ENCODE measurements at places on chromosomes 5 and 9. TPM values are rescaled to one million over a fixed set of nuclear protein-coding genes. Genes with fewer than 3 reads are reported as not detected.

DNA sequence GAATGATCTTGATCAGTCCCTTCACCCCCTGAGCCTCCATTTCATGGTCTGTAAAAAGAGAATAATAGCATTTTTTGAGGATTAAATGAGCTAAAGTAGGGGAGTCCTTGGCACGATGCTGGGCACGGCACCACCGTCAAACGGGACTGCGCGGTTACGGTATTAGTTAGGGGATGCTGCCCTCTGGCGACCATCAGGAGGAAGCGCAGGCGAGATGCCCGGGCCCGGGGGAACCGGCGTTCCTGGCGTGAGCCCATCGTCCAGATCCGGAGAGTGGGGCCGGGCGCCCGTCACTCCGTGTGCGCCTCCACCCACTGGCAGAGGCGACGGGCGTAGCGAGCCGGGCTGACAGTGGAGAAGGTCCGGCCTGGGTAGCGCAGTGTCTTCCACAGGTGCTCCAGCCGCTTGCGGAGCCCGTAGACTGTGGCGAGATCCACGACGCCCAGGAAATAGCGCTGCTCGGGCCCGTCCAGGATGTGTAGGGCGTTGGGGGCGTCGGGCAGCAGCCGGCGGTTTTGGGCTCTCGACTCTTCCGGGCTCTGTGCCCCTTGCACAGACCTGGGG lies 4.8 kb upstream of the ST6GALNAC4 start:
- peak; percentile 84 for DNase-seq

GRCh38 chr5:82674671-82675070 lies 396.5 kb upstream of the RPS23 start:
- no peak for DNase-seq

DNA sequence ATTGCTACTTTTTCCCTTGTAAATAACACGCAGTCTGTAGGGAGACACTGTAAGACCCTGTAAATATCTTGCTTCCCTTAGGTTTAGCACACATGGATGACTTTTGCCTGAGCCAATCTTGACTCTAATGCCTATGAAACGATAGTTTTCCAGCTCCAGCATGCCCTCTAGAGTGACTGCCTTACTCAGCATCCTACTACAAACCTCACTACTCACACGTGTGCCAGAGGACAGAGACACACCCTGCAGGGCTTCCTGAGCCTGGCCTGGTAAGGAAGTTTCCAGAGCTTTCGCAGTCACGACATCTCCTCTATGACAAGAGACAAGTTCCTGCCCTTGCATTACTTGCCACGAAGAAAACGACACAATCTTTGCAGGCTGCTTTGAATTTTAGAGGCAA lies 138.1 kb downstream of the ATPSCKMT start:
- DNase-seq = no peak

The ELOVL7 gene
- total RNA-seq = 0.73 TPM

The PCDHGA7 gene
- 7.7 TPM for total RNA-seq
